ENCODE measurements at places on chromosomes 16 and 17. TPM values are rescaled to one million over a fixed set of nuclear protein-coding genes. Genes with fewer than 3 reads are reported as not detected.

The MYH2 gene
- total RNA-seq: under 0.01 TPM

The PMP22 gene
- 170 TPM for total RNA-seq

The MIEN1 gene
- total RNA-seq: 16.4 TPM

The USP43 gene
- under 0.01 TPM for total RNA-seq

The GUCY2D gene
- total RNA-seq: under 0.01 TPM

The ABCC3 gene
- total RNA-seq: 17.1 TPM

The KRT27 gene
- not detected for total RNA-seq

The KCNG4 gene
- not detected for total RNA-seq

The QPRT gene
- total RNA-seq: 40.0 TPM

The KRTAP9-4 gene
- not detected for total RNA-seq

The ERBB2 gene
- 34.1 TPM for total RNA-seq

The GAS7 gene
- 15.6 TPM for total RNA-seq

The SERPINF2 gene
- 0.28 TPM for total RNA-seq

The TPSD1 gene
- total RNA-seq: not detected

The SGCA gene
- total RNA-seq: 0.18 TPM

The GFER gene
- total RNA-seq: 11.5 TPM

The LGALS9 gene
- 1.8 TPM for total RNA-seq

The PYCARD gene
- 103 TPM for total RNA-seq

The JPH3 gene
- total RNA-seq: under 0.01 TPM

The HOXB9 gene
- total RNA-seq: not detected

The ADGRG1 gene
- total RNA-seq: 0.43 TPM

The ABCC12 gene
- not detected for total RNA-seq

The ZG16 gene
- total RNA-seq: not detected

The KRTAP4-1 gene
- total RNA-seq: not detected

The PROCA1 gene
- 1.0 TPM for total RNA-seq

The TM4SF5 gene
- not detected for total RNA-seq

The KRT39 gene
- total RNA-seq: not detected

The SECTM1 gene
- 15.6 TPM for total RNA-seq

The CYLD gene
- 37.1 TPM for total RNA-seq

The PSMD12 gene
- total RNA-seq: 17.4 TPM

Data from smooth muscle cell of bladder (primary cell).